Smooth muscle cell of bladder (primary cell): ENCODE measurements at places on chromosomes 5 and 9. TPM values are rescaled to one million over a fixed set of nuclear protein-coding genes. Genes with fewer than 3 reads are reported as not detected.

Gene NDST1
- 21.6 and 26.5 TPM in 2 replicates for total RNA-seq

Gene CARTPT
- not detected in 2 replicates for total RNA-seq

Gene ZNF189
- 16.2 and 19.0 TPM in 2 replicates for total RNA-seq

Gene OLFML2A
- total RNA-seq, result 3.1 and 6.5 TPM in 2 replicates

Gene HEXB
- 335 and 371 TPM in 2 replicates for total RNA-seq

Gene LRRC26
- total RNA-seq, result not detected in 2 replicates

Gene POLR3G
- total RNA-seq, result 2.6 and 4.6 TPM in 2 replicates

Gene CMBL
- 9.4 and 11.2 TPM in 2 replicates for total RNA-seq

Gene GFI1B
- not detected in 2 replicates for total RNA-seq

Gene ITK
- under 0.01 TPM in 2 replicates for total RNA-seq
